ENCODE measurements at places on chromosomes 3 and 15.

DNA sequence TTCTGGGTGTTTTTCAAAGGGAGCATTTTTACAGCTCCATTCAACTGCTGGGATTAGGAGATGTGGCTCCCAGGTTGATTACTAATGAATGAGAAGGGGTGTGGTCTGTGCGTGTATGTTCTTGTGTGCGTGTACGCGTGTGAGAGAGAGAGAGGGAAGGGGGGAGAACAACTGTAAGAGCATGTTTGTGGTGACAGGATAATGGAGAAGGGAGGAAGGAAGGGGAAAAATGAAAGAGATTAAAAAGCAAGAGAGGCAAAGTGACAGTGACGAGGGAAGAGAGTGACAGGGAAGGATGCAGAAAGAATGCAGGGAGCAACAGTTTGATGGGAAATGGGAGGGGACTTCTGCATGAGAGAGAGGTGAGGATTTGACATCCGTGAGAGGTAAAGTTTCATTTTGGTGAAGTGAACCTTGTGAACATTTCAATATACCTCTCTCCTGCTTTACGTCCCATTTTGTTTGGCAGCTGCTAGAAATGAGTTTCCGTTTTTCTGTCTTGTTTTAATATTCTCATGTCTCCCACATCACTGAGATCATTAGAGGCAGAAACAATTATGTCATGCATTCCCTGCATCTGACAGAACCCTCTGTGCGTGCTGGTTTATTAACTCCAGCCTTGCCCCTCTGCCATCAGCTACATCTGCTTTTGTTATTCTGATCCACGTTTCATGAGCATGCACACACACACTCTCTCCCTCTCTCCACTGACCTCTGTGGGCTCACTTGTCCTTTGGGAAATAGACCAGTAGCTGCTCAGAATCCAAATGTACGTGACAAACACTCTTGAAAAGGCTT, 161.6 kb downstream of the GAP43 start:
- no peak for DNase-seq

DNA sequence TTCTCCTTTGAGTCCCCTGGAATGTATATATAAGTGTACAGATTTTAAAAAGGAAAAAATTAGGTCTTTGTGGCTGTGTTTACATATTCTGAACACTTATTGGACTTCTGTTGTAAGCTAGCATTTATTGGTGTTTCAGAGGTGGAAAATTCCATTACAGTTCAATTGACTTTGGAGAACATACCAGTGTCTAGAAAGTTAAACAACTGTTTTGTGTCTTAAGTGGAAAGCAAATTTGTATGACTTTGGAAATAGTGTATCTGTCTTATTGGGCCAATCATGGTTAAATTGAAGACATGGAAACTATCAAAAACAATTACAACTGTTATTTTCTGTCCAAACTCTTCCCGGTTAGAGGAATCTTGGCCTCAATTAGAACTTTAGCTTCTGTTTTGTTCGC, 265.0 kb upstream of the C2CD4B start:
- no peak for DNase-seq

- DNase-seq = no peak
Observed at GRCh38 chr3:17632401-17633100, 109.9 kb downstream of the TBC1D5 start.

- no peak for DNase-seq
Observed at GRCh38 chr3:71930056-71930991, 145.4 kb upstream of the PROK2 start.

DNA sequence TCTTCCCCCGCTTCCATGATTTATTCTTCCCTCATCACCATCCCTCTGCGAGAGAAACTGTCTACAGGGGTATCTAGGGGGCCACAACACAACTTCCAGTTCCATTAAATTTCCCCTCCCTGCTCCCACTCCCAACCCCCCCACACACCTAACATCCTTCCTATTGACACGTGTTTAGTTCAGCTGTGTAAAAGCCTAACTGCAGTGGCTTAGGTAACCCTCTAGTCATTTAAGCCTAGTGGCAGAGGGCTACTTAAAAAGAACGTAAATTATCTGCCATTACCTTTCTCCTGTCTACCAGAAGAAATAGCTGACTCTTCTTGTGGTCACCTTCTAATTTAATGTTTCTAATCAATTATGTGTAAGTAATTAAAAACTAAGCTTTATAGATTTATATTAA, 56.3 kb downstream of the ZNF148 start:
- no peak for DNase-seq

GRCh38 chr15:38613085-38613484, 48.5 kb upstream of the RASGRP1 start:
- DNase-seq = no peak

DNA sequence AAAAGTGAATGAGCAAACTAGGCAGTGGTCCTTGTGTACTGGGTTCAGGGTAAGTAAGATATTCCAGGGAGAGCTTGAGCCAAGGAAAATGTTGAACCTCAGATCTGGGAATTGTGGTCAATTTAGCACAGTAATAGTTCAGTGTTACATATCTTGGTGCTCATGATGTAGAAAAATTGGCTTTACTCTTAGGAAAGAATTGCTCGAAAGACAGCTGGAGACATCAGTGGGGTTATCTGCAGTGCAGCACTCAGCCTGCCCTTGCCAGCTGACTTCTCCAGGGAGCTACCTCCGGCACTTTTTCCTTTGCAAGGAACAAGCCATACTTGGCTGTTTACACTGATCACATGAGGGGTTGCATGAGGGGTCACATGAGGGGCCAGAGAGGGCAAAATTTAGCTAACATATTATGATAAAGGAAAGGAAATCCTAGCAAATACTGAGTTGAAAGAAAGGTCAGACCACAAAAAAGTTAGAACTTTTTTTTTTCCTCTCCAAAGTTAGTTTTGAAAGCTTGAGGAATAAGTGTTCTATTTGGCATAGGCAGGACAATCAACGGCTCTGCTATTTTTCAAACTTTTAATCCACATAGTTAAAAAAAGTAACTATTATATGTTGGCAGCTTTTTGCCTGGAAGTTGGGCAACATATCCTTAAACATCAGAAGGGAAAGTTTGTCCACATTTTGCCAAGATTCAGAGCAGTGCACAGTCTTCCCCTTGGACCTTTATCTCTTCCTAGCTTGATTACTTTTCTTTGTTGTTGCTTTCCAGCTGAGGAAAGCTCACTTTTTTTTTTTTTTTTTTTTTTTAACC, 92.4 kb downstream of the COL6A6 start:
- no peak for DNase-seq

- no peak for DNase-seq
Observed at GRCh38 chr15:36911322-36911944, 188.9 kb downstream of the MEIS2 start.

GRCh38 chr3:65443739-65444446, 594.8 kb downstream of the MAGI1 start:
- DNase-seq = no peak

GRCh38 chr3:69786854-69787253, 47.6 kb downstream of the MITF start:
- DNase-seq = no peak

DNA sequence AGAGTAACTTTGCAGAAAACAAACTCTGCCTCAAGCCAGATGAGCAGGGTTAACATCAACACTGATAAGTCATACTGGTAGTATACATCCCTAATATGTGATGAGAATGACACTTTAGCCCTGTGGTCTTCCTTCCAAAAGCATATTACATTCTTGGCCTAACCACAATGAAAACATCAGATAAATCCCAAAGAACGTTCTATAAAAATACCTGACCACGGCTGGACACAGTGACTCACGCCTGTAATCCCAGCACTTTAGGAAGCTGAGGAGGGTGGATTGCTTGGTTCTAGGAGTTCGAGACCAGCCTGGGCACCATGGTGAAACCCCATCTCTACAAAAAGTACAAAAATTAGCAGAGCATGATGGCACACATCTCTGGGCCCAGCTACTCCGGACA, 4.7 kb downstream of the TMCC1 start:
- DNase-seq = no peak

GRCh38 chr15:50613600-50613999, 67.1 kb upstream of the USP50 start:
- no peak for DNase-seq

DNA sequence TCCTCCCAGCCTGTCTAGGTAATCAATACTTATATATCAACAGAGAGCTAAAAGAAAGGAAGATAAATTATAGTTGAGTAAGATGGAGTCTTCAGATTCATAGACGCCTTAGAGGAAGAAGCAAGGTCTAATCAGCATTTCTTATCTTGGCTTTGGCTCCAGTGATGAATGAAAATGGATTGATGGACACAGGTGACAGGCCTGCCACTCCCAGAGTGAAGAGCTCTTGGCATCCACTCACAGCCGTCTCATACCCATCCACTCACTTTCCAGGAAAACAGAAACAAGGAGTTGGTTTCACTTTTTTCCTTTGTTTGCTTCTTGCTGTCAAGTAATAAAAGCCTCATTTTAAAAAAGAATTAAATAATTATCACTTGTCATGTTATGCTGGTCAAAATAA, 168.2 kb downstream of the MFSD1 start:
- DNase-seq = no peak

DNA sequence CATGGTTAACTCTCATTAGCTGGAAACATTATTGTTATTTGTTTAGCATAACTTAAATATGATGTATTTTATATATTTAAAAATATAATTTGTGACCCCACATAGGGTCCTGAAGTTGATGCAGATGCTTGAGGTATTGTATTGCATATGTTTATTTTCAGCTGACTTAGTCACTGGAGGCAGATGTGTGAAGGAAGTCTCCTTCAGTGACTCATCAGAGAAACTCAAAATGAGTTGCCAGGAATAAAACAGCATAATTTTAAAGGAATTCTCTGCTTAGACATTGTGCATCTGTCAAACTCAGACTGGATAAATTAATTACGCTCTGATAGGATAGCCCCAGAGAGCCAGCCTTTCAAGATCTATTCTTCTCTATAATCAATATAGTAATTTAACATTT, 7.9 kb upstream of the OR4F6 start:
- no peak for DNase-seq

DNA sequence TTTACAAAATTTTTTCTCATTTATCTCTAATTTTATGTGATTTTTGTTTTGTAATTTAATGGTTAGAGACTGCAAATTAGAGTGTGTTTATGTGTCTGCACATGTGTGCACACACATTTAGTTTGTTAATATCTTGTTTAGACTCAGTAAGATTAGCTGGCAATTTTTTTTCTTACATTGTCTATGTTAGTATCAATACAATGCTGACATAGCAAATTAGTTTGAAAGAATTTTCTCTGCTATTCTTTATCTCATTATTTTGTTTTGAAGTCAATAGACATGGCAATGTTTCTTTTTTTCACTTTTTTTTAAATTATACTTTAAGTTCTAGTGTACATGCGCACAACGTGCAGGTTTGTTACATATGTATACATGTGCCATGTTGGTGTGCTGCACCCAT, 1155.0 kb downstream of the ZPLD1 start:
- no peak for DNase-seq

DNA sequence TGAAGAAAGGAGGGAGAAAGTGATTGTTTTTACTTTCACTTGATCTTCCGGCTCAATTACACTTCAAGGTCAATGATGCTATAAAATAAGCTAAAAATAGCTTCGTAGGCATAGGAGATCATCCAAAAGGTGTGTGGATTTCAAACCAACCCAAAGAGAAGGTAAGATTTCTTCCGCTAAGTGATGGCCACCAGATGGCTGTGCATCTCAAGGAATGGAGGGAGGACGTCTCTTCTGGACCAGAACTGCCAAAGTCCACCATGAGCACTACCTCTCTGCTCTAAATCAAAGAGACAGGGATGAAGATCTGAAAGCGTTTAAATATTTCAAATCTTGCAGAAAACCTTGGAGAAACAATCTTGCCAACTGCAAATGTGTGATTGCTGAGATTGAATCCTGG, 199.1 kb upstream of the ZPLD1 start:
- DNase-seq = no peak

GRCh38 chr15:39054128-39054732, 489.6 kb upstream of the RASGRP1 start:
- no peak for DNase-seq

- DNase-seq = no peak
Observed at GRCh38 chr3:81545572-81545971, 215.9 kb downstream of the GBE1 start.

DNA sequence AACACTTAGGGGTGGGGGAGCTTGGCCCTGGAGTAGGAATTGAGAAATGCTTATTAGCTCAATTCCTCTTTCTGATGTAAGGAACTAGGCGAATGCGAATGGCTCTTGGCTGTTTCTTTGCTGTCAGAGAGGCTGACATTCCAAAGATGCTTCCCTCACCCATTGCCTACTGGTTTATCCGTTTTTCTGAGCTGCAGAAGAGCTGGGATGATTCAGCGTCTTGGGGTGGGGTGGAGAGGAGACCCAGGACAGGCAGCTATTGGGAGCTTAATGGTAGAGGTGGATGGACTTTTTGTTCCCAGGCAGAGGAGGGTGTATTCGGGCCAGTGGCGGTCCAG, 9.8 kb downstream of the PLEKHO2 start:
- no peak for DNase-seq

- no peak for DNase-seq
Observed at GRCh38 chr3:106714400-106714799, 662.8 kb upstream of the CCDC54 start.

- DNase-seq = no peak
Observed at GRCh38 chr3:189122110-189122509, 49.7 kb upstream of the TPRG1 start.

DNA sequence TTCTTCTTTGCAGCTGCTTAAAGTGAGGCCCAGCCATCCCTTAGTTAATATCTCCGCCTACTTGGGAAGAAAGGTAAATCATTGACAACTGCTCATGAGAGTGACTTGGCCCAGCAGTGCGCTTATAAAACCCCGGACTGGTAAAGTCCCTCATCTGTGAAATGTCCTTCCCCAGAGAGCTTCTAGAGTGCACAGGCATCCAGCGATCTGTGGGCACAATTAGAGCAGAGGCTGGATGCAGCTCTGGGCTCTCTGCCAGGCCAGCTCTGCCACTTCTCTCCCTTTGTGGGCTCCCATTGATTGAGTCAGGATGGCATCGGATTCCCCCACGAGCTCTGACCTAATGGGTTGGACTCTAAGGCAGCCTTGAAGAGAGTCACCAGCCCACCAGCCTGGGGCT, 219.0 kb upstream of the LINGO1 start:
- DNase-seq = no peak

GRCh38 chr15:85576392-85576791, 196.0 kb downstream of the AKAP13 start:
- no peak for DNase-seq

GRCh38 chr3:187689984-187690383, 12.4 kb downstream of the RTP2 start:
- DNase-seq = no peak

All from activated gamma-delta T cell (primary cell).